Ovary (tissue), 10 donors: ENCODE measurements at places on chromosomes 3 and 15. TPM values are rescaled to one million over a fixed set of nuclear protein-coding genes. Genes with fewer than 3 reads are reported as not detected.

TMIE gene
- 0.40 TPM for polyA plus RNA-seq

DNA sequence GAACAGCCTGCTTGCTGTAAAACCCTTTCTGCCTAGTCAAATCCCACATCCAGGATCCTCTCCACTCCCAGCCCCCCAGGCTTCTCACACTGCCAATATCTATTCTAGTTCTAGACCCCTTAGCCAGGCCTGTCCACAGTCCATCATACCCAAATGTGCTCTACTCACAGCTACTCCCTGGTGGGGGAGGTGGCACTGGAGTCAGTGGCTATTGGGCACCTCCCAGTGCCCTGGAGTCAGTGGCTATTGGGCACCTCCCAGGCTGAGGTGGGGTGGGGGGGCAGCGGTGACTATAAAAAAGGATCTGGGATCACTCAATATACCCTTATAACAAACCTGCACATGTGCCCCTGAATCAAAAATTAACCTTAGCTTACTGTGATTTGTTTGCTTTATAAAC is 773 bp upstream of the DISP2 start:
- DNase-seq = no peak

- DNase-seq = no peak
These were observed 46.3 kb downstream of the GOLIM4 start for GRCh38 chr3:168049367-168049974.

DNA sequence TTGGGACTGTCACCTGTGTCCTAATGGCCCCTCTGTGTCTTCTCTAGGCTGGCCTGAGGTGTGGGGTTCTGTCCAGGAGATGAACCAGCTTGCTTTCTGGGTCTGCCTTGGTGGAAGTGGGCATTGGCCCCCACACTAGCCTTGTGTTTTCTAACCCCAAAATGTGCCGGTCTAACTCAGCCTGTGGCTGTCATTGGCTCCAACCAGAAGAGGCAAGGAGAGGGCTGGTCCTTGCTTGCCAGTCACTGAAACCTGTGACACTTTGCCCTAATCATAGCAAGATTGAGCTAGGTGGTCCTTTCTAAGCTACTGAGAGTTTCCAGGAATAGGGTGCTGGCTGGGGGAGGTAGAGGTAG is 2.2 kb downstream of the C15orf39 start:
- no peak for DNase-seq

DNA sequence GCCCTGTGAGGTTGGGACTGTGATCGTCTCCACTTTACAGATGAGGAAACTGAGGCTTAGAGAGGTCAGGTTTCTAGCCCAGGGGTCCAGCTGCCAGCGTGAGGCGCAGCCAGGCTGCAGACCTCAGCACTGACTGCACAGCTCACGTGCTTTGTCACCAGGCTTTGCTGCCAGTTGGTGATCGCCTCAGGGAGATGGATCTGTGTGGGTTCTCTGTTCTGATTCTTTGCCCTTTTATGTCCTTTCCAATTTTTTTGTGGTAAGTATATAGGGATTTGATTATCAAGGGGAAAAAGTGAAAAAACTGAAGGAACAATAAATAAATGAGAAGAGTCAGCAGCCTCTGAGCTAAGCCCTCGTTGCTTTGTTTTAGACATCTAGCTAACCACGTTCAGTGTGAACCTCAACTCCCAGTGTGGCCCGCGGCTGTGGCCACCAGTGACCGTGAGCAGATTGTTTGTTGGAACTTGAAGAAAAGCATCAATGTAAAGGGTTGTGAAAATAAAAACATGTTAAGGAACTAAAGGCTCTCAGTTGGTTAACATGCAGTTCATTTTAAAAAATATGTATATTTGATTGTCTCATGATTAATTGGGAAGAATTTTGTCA is 117.6 kb downstream of the PDE8A start:
- DNase-seq = no peak

IL20RB gene
- polyA plus RNA-seq = 0.39 TPM

DNA sequence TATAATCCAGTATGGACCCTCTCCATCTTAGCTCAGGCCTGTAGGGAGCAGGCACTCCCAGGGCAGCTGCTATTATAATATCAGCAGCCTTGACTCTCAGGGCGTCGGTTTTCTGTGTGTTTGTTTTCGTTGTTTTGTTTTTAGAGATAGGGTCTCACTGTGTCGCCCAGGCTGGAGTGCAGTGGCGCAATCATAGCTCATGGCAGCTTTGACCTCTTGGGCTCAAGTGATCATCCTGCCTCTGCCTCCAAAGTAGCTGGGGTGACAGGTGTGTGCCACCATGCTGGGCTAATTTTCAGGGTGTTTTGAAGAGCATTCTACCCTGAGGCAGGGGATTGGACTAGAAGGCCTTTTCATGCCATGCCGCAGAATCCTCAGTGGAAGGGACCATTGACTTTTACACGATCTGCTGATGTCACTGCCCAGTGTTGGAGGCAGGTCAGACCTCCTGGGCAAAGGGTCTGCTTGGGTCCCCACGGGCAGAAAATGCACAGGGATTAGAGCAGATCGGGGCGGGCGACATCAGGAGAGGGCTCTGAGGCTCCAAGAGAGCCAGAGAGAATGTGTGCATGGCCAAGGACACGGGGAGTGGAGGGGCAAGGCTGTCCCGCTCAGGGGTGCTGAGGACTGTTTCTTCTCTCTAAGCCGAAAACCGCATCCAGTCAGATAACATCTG is 7.8 kb downstream of the MELTF start:
- no peak for DNase-seq

- no peak for DNase-seq
These were observed 121.1 kb downstream of the OXSM start for GRCh38 chr3:25910997-25911396.

AMIGO3 gene
- polyA plus RNA-seq = not detected

GRCh38 chr15:25504307-25504706 is 65.5 kb upstream of the UBE3A start:
- DNase-seq = no peak

DNA sequence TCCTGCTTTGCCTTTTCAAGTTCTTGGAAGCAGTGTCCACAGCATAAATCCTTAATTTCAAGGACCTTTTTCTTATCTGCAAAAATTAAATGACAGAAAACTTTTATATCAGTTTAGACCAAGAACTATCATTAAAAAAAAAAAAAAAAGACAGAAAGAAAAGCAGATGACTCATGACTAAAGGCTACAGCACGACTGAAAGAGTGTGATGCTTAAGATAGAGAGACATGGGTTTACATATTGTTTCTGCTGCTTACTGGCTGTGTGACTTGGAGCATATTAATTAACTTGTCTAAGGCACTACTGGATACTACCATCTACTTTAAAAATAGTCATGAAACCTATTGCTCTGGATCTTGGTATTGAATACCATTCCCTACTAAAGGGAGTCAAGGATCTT is 62.3 kb downstream of the CEP152 start:
- DNase-seq = no peak

DNA sequence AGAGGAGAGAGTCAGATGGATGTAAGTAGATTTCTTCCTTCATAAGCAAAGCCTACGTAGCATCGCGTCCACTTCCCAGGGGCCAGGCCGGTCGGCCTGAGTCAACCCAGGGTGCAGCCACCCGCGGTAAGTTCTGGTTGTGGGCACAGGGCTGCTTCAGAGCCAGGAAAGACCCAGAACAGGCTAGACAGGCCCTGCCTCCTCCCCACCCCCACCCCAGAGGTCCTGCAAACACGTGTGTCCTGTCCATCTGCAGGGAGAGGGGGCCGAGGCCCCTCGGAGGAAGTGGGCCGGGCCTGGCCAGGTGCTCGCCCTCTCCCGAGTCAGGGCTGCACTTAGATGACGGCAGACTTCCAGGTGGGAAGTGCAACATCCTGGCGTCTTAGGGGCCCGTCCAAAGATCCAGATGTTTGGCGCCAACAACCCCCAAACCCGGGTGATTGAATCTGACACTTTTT is 100.8 kb upstream of the ALDH1A3 start:
- peak; percentile 5 for DNase-seq

PRR20G gene
- not detected for polyA plus RNA-seq

COL7A1 gene
- 1.1 TPM for polyA plus RNA-seq

GRCh38 chr15:61835496-61836106 is 224.6 kb downstream of the VPS13C start:
- peak; percentile 74 for DNase-seq

CSPG5 gene
- 0.22 TPM for polyA plus RNA-seq

- DNase-seq = no peak
These were observed 246.2 kb downstream of the ZBTB20 start for GRCh38 chr3:114900908-114901307.

TAMM41 gene
- 18.5 TPM for polyA plus RNA-seq

DNA sequence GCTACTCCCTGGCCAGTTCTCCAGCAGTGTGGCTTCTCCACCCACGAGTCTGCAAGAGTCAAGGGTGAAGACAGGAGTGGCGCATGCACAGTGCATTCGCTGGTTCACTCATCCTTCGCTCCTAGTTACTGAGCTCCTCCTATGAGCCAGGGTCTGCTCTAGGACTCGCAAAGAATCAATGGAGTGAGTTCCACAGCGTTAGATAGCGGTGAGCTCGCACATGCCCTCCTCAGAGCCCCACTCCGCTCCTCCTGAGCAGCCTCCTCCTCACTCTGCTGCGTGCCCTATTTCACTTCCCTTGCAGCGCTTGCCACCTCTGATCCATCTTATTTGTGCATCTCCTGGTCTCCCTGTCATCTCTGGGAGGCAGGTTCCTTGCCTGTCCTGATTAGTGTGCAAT is 63.0 kb downstream of the NUP210 start:
- no peak for DNase-seq

DNA sequence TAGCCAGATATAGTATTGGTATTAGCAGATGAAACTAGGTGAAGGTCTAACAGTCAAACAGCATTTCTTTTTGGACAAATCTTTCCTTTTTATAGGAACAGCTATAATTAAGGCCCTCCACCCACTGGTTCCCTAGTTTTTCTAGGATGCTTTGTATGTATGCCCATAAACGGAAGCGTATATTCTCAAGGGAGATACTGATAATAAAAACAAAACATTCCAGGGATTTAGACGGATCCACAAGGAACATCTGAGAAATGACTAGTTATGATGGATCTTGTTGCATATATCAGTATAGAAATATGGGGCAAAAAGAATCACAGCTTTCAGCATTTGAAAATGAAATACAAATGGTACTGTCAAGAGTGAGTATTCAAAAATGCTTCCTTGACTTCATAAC is 22.5 kb downstream of the LRRC28 start:
- no peak for DNase-seq

GRCh38 chr15:88190232-88190631 is 66.3 kb downstream of the NTRK3 start:
- no peak for DNase-seq

GRCh38 chr3:14622368-14622767 is 29.2 kb upstream of the CCDC174 start:
- DNase-seq = peak; percentile 29

DNA sequence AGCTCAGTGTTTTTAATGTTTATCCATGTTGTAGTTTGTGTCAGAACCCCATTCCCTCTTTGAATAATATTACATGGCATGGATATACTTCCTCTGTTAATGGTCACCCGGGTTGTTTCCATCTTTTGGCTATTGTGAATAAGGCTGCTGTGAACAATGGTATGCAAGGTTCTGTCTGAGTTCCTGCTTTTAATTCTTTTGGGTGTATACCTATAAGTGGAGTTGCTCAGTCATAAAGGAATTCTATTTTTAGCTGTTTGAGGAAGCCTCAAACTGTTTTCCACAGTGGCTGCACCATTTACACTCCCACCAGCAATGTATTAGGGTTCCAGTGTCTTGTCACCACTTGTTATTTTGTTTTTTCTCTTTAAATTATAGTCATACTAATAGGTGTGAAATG is 99.6 kb downstream of the SLC25A26 start:
- DNase-seq = no peak

DNA sequence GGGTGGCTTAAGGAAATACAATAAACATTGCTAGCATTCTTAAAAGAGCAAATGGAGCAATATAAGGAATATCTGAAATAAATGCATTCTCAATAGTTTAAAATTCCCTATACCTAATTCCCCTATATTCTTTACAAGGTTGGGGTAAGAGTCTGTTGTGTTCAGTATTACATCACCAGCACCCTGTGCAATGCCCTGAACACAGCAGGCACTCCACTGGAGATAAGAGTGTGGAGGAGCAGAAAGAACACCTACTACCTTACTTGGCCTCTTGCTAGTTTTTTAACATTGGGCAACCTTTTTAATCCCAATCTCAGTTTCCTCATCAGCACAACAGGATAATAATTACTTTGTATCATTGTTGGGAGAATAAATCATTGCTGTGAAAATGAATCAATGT is 140.2 kb upstream of the PLXND1 start:
- no peak for DNase-seq

GRCh38 chr3:185717627-185718402 is 107.0 kb downstream of the IGF2BP2 start:
- no peak for DNase-seq

COL6A5 gene
- 0.05 TPM for polyA plus RNA-seq

GRCh38 chr15:75721480-75721922 is 8.9 kb upstream of the CSPG4 start:
- peak; percentile 31 for DNase-seq

GRCh38 chr3:119351581-119351980 is 57.4 kb downstream of the ARHGAP31 start:
- DNase-seq = no peak

CHST14 gene
- polyA plus RNA-seq = 19.9 TPM

- DNase-seq = no peak
These were observed 248.8 kb downstream of the SHOX2 start for GRCh38 chr3:157857440-157857839.

STIMATE gene
- polyA plus RNA-seq = 11.9 TPM

DNA sequence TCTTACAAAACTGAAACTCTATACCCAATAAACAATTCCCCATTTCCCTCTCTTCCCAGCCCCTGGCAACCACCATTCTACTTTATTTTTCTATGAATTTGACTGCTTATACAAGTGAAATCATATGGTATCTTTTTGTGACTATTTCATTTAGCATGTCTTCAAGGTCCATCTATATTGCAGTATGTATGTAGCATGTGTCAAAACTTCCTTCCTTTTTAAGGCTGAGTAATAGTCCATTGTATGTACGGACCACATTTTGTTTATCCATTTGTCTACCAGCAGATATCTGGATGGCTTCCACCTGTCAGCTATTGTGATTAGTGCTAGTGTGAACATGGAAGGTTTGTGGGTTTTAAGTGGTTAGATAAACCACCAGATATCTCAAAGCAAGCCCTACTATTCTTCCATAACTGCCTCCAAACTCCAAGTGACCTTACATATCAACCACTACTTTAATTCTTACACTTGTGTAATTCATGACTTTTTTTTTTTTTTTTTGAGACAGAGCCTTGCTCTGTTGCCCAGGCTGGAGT is 134.7 kb downstream of the TMCC1 start:
- no peak for DNase-seq

GRCh38 chr15:86876387-86876944 is 796.8 kb downstream of the AGBL1 start:
- DNase-seq = no peak

DNA sequence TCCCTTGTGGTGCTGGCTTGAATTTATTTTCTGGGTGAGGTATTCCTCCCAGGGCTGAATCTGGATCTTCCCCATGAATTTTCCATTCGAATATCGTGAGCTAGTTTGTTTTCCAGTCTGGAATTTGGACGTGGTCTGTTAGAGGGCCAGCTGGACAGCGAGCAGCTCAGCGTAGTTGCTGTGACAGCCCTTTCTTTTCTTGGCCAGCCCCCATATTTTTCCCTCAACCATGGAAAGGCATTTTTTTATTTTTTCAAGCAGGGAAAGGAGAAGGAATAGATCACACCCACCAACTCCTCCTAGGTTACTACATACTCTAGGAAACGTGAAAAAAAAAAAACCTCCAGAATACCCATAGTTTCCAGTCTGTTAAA is 152.0 kb downstream of the KLHL25 start:
- DNase-seq = peak; percentile 73

CCDC9B gene
- 4.3 TPM for polyA plus RNA-seq

GRCh38 chr15:101039461-101039860 is 120.3 kb downstream of the LRRK1 start:
- DNase-seq = no peak

ALDH1L1 gene
- polyA plus RNA-seq = 8.3 TPM

GRCh38 chr15:81865850-81866537 is 179.8 kb downstream of the MEX3B start:
- DNase-seq = no peak
